ENCODE measurements at places on chromosomes 2 and 18.

DNA sequence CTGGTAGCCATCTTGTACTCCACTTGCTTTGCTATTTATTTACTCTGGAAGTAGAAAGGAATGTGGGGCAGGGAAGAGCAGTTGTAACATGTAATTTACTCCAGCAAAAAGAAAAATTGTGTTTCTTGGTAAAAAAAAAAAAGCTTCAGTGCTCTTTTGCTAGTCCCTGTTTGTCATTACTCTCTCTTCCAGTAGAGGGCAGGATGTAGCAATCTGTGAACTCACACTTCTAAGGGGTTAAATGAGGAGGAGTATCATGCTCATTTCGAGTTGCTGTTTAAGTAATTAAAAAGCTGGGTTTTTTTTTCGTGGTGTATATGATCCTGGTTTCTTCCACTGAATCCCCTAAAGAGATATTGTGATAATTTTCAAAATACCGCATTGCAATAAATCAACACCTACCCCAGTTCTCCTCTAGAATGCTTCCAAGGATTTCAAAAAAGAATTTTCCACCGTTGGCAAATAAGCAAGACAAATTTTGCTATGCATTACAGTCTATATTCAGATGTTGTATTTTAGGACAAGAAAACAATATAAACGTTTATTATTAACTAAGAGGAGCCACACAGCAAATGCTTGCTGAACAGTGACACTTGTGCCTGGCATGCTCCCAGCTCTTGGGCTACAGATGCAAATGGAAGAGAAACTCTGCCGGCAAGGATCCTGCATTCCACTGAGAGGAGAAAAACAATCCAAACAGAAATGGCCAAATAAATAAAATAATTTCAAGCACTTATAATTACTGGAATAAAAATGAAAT lies 261.6 kb downstream of the ASXL3 start:
- DNase-seq = no peak

DNA sequence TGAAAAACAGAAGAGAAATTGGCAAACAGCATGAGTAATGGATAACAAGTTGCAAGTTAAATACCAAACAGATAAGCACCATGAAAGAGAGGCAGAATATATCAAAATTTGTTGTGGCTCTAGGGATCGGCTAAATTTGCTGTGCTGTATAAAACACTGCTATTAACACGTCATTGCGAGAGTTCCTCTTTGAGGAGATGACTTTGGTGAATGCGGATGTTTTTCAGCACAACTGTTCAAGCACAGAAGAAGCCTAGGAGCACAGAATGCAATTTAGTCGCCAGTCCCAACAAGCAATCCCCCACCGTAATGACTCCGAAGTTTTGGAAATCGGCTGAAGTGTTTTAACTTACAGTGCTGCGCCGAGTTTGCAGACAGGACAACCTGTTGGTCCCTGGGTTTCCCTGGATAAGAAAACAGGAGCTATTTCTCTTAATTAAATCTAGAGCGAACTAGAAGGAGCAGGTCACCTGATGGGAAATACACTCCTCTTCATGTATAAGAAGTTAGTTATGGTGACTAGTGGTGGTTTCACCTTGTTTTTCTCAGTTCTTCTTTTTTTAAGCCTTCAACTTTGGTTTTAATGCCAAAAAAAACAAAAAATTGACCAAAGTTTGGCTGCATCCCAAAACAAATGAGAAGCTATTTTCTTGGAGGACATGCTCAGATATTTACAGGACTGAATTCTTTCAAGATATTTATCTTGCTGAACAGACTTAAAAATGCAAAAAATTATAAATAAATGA lies 454.1 kb upstream of the SALL3 start:
- no peak for DNase-seq

GRCh38 chr2:105274046-105274445 lies 32.5 kb downstream of the GPR45 start:
- DNase-seq = no peak

DNA sequence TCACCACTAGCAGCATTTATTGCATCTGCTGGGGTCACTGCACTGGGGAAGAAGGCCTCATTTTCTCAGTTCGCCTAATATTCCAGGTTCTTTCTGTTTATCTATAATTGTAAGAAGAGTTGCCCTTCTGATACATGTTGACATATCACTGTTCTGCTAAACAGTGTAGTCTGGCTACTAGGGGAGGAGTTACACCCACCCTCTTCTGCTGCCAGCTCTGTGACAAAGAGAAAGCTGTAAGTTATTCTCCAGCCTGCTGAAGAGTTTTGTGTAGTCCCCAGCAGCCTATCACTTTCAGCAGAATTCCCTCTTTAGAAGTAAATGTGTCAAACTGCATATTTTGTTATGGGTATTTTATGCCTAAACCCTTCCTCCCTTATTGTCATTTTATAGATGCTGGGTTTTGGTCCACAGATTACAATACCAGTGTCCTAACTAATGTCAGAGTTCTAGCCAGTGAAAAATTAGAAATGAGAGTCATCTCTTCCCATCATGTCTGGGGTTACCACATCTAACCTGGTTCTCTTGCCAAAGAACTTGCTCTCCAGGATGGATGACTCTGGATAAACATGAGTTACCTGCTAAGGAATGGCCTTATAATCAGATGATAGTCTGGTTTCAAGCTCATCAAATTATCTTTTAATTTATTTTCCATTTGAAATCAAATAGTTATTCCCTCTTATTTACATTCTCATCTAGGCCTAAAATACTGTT lies 5.6 kb upstream of the MBOAT2 start:
- DNase-seq = no peak

Data from stimulated activated CD4-positive, alpha-beta T cell treated with anti-CD3 and anti-CD28 coated beads, Interleukin-4, amount 100 ng/mL, for 1 hour (primary cell).